OCI-M1 (cell line): ENCODE measurements at places on chromosomes 7 and 10.

- no peak for DNase-seq
These were observed 147.7 kb downstream of the PTPN20 start for GRCh38 chr10:47058961-47059391.

GRCh38 chr10:96765406-96766240 is 45.3 kb upstream of the PIK3AP1 start:
- peak; percentile 85 for DNase-seq

GRCh38 chr7:40000734-40001315 is 50.8 kb downstream of the CDK13 start:
- DNase-seq: no peak

DNA sequence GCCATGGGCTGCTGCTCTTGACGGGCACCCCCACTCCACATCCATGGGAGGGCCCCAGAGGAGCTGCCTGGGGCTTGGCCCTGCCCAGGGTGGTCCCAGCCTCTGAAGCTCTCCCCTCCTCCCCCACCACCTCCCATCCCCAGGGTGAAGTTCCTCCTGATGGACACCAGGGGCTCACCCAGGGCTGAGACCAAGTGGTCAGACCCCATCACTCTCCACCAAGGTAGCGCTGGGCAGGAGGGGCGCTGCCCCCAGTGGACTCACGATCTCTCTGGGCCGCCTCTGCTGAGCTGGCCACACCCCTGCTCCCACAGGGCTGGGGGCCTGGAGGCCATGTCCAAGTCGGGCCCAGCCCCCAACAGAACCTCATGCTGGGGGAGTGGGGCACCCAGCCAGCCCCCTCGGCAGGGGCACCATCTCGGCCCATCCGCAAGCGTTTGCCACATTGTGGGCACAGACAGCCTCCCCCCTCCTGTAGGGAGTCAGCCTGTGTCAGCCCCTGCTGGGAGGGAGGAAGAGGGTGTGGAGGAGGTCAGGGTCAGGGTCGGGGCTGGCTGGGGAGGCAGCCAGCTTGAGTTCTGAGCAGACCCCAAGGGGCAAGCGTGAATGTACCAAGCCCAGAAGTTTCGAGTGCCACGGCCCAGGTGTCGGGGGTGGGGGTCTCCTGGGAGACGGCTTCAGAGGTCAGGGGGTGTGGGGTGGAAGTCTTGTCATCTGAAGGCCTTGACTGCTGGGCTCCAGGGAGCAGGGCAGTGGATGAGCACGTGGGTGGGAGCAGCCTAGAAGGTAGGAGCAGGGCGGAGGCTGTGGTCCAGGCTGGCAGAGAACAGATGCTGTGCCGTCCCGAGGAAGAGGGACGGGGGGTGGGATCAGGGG is 2.8 kb downstream of the UPK3B start:
- DNase-seq: no peak

- no peak for DNase-seq
These were observed 906.3 kb upstream of the SORCS1 start for GRCh38 chr10:108070789-108071188.

DNA sequence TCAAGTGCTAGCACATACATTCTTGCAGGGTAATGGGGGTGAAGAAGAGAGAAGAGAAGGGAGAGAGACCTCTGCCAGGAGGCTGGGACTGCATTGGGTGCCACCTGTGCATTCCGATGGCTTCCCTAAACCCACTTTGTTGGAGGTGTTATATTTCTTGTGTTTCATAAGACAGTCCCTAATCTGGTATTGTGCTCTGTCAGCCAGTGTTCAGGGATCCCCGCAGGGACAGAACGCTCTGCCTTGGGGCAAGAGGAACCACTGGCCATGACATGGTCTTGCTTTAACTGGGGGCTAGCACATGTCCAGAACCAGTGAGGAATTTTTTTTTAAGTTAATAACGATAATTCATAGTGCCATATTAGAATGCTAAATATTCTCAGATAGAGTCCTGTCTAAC is 365.2 kb upstream of the GALNT17 start:
- no peak for DNase-seq

GRCh38 chr10:15360566-15360965 is 10.5 kb downstream of the FAM171A1 start:
- DNase-seq: no peak

DNA sequence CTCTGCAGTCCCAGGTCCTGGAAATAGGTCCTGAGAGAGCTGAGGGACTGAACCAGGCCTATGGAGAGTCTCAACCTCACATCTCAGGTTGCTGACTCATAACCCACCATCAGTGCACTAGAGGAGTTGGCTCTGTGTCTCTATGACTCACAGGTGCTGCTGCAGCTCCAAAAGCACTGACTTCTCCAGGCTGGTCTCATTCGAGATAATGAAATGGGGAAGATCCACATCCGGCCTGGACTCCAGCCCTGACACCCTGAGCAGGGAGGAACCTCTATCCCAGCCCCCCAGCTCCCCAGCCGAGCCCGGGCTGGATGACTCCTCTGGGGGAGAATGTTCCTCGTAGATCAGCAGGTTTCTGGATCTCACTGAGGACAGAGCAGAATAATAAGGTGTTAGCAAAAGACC is 35.5 kb upstream of the DGKI start:
- DNase-seq: no peak

DNA sequence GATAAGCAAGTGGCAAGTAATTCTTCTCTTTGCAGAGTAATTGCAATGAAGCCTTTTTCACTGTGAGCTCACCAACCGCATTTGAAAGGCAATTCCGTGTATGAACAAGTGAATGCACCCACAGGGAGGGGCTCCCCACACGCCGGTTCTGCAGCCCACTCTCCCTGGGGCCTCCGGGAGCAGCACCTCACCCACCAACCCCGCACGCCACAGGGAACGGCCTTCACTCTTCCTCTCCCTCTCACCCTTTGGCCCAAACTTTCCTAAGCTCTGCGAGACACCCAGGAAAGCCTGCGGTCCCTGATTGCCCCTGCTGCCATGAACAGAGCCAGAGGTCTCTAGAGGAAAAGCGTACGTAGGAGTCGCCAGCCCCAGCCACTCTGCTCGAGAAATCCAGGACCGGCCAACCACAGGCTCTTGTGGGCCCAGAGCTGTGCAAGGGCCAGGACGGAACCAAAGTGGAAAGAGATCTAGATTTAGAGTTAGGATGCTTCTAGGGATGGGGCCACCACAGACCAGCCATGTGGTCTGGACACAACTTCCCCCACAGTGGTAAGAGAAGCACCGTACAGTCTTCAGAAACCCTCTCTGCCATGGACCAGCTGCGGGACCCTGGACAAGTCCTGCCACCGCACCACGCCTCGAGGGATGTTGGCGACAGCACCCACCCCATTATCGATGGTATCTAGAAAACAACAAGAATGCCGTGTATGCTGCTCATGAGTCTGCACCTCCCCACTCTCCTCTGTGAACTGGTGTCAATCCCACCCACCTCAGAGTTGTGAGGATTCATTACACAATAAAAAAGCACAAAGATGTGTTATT is 3.6 kb downstream of the WDR86 start:
- DNase-seq: no peak

GRCh38 chr10:73649876-73650536 is 5.8 kb downstream of the SYNPO2L start:
- no peak for DNase-seq

DNA sequence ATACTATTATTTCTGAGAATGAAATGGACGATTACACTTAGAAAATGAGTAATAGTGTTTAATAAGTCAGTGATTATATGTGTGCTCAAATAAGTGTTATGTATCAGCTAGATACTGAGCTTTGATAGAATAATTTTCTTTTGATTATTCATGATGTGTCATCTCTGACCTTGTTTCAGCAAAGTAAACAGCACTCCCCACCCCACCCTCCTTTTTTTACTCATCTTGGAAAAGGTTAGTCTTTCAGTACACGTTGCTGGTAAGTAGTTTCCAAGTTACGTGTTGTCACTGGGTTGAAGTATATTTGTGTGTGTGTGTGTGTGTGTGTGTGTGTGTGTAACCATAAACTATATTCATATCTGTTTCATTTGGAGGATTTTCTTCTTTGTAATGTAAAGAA is 84.1 kb downstream of the GNAI1 start:
- DNase-seq: no peak

DNA sequence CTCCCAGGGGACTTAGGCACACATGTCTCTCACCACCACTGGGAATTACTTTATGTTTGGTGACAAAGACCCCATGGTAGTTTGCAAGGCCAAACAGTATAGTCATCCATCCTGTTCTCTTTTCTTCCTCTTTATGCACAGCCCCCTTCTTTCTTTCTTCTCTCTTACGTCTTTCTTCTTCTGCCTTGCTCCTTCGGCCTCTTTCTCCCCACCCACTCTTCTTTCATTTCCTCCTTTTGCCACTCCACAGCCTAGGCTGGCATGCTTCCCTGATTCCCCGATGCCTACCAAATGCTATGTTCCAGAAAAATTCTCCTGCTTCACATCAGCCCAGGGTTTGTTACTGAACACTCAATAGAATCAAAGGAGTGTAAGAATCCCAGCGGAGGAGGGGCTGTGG is 62.4 kb upstream of the MKLN1 start:
- no peak for DNase-seq

DNA sequence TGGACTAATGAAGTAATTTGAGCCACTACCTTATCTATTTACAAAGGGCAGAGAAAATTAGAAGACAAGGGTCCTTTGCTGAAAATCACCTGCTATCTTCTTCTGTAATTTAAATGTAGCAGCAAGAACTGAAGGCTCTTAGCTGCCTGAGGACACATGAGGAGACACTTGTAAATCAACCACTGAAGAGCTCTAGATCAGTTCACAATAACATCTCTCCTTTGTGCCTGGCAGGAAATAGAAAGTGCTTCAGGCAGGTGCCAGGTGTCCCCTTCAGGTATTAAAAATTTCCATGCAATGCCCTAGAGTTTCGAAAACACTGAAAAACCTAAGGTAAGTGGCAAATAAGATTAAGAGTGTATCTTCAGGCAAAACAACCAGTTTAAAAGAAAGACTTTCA is 474.6 kb downstream of the GRM8 start:
- DNase-seq: no peak

GRCh38 chr7:102284399-102284798 is 2.3 kb upstream of the SH2B2 start:
- no peak for DNase-seq

DNA sequence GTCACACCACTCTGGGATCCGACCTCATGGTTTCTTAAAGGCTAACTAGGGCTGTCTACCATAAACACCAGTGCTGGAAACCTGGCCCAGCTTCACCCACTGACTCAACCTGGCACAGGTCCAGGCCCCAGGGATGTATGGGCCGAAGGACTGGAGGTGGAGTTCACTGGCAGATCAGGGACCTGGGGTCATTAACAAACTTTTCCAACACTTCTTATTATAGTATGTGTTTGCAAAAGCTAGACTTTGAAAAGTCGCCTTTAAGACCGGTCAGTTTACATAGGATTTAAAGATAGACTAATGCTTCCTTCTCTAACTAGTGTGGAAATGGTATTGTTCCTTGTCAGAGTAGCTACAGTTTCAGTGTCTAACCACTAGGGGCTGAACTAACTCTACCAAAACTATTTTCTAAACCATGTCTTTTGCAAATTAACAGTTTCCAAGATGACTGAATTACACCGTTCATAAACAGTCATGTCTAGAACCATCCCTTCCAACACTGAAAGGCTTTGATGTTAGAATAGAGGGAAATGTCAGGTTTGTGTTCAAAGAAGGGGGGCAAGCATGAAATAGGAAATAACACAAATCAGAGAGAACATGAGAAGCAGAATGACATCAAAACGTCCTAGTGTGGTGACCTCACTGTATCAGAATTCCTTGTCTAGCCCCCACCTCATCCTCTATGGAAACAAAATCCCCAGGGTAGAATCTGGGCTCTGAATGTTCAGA is 29.7 kb downstream of the STN1 start:
- peak; percentile 77 for DNase-seq
